ENCODE measurements at places on chromosomes 5 and 9.

DNA sequence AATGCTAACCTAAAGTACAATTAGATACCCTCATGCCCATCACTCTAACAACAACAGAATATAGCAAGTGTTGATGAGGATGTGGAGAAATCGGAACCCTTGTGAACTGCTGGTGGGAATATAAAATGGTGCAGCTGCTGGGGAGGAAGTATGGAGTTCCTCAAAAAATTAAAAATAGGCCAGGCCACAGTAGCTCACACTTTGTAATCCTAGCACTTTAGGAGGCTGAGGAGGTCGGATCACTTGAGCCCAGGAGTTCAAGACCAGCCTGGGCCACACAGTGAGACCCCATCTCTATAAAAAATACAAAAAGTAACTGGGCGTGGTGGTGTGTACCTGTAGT, 18.0 kb upstream of the MRNIP start:
- no peak for DNase-seq

- DNase-seq, result no peak
These were observed 72.5 kb upstream of the UBTD2 start for GRCh38 chr5:172356047-172356446.

DNA sequence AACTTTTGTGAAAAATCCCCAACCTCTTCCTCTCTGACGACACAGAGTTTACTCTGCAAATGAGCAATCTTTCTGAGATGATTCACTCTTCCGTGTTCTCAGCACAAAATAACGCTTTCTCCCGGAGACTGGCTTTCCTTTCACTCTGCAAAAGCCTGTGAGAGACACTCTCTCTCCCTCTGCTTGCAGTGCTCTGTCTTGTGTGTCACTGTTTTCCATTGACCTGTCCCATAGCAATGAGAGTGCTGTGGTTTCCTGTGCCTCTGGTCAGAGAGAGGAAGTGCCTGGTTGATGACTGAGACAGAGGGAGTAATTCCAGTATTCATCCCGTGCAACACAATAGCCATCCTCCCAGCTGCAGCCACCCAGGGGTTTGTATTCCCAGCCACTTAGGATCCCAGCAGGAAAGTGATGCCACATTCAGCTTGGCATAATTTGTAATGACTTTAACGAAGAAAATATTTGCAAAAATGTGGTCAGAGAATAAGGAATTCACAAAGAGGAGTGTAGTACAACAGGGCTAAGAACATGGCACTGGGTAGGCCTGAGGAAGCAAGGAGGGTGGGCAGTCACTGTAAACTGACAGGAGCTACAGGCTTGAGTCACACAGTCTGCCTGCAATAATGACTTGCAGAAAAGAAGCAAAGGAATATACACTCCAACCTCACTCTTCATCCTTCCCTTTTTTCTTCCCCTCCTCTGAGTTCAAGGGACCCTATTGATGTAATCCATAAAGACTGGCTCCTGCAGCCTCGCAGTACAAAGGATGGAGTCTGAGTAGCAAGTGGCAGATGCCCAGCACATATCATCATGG, 463.5 kb upstream of the RGMB start:
- DNase-seq, result no peak

DNA sequence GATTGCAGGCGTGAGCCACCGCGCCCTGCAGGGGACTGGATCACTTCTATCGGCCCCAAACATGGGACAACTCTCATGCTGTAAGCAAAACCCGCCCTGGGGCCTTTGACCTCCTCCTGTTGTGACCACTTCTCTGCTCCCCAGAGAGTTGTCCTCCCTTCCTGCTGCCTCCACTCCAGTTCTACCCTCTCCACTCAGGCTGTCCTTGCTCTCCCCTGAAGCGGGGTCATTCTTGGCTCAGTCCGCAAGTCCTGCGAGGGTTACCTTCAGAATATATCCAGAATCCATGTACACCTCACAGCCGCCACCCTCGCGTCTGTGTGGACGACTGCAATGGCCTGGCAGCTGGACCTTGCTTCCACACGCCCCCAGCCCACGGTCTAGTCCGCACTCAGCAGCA, 273.7 kb downstream of the PBX3 start:
- no peak for DNase-seq

DNA sequence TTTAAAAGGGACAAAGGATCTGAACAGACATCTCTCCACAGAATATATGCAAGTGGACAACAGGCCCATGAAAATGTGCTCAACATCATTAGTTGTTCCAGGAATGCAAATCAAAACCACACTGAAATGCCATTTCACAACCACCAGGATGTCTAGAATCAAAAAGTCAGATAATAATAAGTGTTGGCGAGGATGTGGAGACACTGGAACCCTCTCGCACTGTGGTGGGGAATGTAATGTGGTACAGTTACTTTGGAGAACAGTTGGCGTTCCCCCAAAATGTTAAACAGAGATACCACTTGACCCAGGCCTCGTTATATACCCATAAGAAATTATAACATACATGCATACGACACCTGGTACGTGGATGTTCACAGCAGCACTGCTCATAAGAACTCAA, 38.6 kb downstream of the SARDH start:
- no peak for DNase-seq

- DNase-seq, result no peak
These were observed 19.8 kb upstream of the SLC9A3 start for GRCh38 chr5:543755-544674.

DNA sequence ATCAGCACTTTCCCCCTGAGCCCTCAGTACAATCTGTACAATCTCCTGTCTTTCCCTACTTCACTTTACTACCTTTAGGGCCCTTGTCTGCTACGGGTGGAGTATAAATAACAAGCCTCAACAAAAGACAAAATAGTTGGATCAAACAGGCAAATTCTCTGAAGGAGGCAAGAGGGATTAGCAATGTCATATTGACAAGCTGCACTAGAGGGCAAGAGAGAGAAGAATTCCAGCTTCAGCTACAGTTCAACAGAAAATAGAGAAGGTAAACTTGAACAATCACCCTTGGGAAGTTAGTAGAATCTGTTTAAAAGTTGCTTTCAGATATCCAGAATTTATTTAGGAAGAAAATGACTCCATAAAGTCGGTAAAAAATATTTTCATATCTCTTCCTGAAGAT, 68.4 kb upstream of the IZUMO3 start:
- no peak for DNase-seq

DNA sequence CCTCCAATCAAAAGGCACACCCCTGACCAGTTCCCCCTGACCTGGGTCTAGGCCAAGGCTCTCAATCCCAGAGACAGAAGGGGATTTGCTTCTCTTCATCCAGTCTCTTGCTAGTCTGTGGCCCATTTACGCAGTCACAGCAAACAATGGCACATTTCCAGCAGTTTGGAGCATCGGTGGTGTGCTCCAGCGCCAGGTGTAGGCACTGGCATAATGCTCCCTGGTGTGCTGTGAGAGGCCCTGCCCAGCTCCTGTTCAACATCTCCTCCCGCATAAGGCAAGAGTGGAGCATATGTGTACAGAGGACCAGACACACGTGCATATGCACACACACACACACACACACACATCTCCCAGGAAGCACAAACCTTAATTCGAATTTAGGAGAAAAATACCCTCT, 79.5 kb upstream of the ERCC6L2 start:
- no peak for DNase-seq

DNA sequence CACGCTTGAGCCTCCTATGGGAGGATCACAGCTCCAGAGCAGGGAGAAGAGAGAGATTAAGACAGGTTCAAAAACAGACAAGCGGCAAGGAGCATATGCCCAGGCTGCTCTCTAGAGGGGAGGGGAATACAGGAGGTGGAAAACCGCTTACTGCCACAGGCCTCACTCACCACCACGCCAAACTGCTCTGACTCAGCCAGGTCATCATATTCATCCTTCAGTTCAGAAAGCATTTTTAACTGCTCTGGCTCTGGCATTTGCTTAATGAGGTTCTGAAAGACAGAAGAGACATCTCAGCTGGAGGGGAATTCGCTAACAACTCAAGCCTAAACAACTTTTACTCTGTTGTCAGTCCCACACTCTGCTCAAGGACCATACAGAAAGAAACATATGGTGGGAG, 40.1 kb downstream of the PCDHGC5 start:
- no peak for DNase-seq

DNA sequence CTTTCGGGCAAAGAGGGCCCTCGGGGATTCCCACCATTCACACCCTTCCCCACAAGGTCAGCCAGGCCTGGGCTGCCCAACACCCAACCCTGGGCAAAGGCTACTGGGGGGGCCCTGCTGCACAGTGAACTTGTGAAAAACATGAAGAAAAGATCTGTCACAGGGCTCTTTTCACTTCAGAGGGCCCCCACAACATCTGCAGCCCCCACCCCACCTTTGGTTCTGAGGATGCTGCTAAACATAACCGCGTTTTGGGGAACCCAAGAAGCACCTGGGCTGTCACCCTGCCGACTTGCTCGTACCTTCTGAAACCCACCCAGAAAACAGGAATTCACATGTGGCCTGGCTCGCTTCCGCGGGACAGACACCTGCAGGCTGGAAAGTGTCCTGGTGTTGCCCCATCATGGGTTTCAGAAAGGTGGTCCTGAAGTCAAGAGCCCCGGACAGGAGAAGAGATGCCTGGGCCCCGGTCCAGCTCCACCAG, 29.3 kb downstream of the B4GALT1 start:
- DNase-seq, result no peak

GRCh38 chr9:112061152-112061740, 113.9 kb downstream of the SUSD1 start:
- DNase-seq, result no peak

DNA sequence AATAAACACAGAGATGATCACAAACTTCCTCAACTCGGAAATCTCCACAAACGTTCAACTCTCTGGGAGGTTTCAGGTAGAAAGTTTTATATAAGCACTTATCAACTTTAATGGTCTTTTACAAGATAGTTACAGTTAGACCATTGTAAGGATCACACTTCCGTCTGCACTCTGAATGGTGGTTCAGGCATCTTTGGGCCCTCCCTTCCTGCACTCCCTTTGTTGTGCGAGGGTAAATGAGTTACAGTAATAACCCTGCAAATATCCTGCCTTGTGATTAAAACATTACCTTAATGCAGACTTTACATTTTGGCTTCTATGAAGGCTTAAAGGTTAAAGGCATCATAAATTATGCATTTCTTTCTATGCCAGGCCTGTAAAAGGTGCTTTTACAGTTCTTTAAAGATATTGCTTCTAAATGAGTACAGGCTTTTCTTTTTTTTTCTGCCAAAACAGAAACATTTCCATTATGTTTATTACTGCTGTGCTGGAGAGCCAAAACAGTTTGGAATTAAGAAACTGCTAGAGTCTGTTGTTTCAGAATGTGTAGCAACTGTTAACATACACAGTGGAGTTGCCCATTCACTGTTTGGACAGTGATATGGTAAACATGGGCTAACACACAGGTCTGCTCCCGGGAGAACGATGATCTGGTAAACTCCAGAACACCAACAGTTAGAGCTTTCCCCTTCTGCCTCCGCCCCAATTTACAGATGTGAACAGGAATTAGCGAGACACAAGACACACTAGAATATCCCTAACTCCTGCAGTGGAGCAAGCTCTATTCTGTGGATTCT, 1.1 kb downstream of the PRUNE2 start:
- DNase-seq, result no peak

DNA sequence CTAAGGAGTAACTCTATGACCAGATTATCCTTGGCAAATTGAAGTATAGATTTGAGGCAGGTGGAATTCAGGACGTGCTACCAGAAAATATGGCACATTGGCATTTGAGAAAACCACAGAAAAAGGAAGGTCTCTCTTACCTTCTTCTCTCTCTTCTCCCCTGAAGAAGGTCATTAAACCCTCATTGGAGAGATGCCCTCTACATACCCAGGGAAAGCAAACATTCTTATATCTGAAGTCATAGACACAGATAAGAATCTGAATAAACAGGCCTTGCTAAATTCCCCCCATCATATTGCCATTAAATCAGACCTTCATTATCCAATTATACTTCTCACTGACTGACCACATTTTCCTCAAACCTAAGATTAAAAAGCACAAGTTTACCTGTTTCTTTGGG, 17.8 kb downstream of the SPINK1 start:
- DNase-seq, result no peak

- DNase-seq, result no peak
These were observed 8.9 kb downstream of the WNK2 start for GRCh38 chr9:93192721-93193387.

DNA sequence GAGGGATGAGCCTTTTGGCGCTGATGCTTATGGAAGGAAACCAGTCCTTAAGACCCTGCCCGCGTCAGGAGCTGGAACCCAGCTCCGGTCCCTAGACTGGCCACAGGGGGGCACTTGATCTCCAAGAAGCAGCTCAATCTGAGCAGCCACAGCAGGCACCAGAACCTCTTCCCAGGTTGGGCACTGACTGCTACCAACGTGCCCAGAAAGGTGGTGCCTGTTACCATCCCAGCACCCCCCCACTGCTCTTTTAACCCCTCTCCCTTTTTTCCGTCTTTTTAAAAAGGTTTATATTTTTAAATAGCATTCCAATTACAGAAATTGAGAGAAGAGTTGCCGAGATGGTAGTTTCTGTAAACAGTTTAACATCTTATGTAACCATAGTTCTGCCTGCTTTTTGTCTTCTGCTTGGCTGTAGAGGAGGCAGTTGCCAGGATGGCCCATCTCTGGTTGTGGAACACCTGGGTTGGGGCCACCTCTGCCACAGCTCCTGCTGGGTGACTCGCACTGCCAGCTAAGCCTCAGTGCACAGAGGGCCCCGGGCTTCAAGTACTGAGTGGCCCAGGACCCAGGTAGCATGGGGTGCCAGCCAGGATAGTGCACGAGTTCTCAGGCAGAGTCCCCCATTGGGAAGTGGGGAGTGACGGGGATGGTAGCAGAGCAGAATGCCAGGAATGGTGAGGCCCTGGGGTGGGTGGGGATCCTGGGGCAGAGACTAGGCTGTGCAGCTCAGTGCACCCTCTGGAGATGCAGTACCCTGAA, 62.8 kb downstream of the PFDN1 start:
- no peak for DNase-seq

GRCh38 chr5:7991125-7991821, 122.3 kb downstream of the MTRR start:
- no peak for DNase-seq

- no peak for DNase-seq
These were observed 29.8 kb upstream of the FBP1 start for GRCh38 chr9:94668928-94669729.

DNA sequence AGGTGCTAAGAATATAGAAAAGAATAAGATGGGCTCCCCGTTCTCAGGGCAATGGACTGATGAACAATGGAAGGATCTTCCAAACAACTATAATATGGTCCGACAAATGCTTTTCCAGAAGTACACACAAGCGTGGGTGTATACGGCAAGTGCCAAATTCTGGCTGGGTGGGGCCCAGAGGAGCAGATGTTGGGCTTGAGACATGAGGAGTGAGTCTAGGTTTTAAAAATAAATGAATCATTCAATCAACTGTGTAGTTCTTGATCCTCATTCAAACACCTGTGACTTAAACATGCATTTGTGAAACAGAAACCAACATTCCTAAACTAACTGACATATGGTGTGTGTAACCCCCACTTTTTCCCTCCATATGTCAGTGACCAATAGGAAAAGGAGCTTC, 47.9 kb downstream of the MFAP3 start:
- DNase-seq, result no peak

- DNase-seq, result no peak
These were observed 636.2 kb downstream of the MTRR start for GRCh38 chr5:8505196-8505595.
